Hepatic stellate cell (primary cell): ENCODE measurements at places on chromosomes 12 and 14.

- no peak for DNase-seq
Observed at GRCh38 chr12:10341892-10342509, 34.3 kb downstream of the KLRD1 start.

GRCh38 chr12:68121143-68121542 is 38.4 kb downstream of the IFNG start:
- DNase-seq = no peak

DNA sequence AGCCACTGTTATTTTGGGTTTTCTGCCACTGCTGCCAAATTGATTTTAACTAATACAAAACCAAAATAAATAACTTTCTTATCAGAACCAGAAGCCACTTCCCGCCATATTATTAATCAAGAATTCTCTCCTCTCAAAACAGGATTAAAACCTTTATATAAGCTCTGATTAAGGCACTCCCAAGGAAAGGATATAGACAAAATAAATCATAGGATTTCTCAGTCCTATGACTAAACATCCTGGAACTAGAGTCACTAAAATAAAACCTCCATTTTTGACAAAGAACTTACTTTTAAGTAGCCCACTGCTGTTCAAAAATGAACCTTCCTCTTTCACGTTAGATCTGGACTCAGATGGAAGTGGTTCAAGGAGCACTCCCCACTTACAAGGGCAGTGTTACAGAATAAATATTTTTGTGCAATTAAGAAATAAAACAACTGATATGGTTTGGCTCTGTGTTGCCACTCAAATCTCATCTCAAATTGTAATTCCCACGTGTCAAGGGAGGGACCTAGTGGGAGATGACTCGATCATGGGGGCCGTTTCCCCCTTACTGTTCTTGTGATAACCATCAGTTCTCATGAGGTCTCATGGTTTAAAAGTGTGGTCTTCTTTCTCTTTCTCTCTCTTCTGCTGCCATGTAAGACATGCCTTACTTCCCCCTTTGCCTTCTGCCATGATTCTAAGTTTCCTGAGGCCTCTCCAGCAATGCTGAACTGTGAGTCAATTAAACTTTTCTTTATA is 26.4 kb downstream of the GXYLT1 start:
- no peak for DNase-seq

GRCh38 chr12:128549601-128550218 is 274.0 kb downstream of the SLC15A4 start:
- no peak for DNase-seq

GRCh38 chr14:95398630-95399547 is 79.2 kb upstream of the CLMN start:
- DNase-seq = no peak

DNA sequence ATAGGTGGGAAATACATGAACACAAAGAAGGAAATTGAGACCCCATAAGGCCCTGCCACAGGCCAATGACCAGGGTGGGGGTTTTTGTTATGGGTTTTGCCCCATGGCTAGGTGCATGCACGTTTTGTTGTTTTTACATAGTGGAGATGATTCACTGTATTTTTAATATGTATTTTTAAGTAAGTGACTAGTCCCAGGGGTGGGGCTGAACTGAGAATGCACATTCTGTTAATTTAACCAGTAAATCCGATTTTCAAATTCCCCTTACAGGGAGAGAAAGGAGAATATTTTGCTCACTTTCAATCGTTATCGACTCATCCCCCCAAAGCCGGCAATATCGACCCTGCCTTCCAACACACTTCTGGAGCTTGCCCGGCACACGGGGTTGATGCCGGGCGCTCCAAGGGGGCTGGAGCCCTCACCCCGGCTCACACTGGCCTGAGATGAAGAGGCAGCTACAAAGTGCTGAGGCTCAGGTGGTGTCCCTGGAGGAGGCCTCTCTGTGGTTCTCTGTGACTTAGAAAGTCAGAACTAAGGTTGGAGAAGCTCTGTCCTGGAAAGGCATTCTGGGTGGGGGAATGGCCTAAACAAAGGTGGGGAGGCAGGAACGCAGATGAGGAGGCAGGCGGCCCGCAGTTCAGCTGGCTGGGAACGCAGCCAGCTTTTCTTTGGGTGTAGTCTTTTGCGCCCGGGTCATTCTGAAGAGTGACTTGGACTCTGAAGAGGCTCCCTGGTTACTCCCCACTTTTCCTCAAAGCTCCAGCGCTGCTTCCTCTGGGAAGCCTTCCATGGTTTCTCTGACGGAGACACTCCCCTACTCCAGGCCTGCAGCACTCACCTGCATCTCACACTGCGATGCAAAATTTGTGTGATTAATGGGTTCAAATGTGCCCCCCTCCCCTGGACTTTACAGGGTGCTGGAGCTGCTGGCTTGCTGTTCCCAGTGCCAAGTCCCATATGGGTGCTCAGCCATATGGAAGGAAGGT is 50.7 kb upstream of the DLK1 start:
- DNase-seq = peak; percentile 42

GRCh38 chr12:5587711-5588121 is 155.8 kb downstream of the NTF3 start:
- DNase-seq = no peak

- DNase-seq = no peak
Observed at GRCh38 chr12:88720785-88721650, 140.7 kb upstream of the KITLG start.

- DNase-seq = no peak
Observed at GRCh38 chr12:4809449-4810218, 89.4 kb downstream of the GALNT8 start.

DNA sequence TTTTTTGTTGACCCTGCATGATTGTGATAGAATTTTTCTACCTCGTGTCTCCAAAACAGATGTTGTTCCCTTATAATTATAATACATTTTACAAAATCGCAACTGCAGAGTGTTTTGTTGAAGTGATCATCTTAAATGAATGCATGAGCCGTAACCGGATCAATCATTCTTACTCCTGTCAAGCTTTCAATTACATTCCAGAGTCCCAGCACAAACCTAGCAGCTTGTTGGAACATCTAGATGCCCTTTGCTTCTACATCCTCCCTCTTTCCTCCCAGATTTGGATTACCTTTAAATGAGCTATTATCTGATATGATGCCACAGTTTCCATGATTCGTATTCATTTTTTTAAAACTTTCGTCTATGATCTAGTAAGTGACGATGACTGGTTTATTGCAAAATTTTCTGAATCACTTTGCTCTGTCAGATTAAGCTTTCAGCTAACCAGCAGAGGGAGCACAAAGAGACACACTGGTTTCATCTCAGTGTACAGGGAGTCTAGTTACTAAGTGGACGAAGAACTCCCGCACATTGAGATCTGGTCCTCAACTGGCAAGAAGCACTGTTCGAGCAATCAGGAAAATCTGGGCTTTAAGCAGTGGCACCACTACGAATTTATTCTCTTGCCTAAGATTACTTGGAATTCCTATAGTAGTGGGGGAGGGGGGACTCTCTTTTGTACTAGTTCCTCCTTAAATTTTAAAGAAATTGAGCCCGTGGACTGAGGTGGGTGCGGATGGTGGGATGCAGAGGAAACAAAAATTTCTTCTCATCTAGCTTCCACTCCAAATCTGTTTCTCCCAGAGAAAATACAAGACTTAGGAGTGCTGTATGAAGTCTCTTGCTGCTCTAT is 40.9 kb downstream of the TSHR start:
- peak; percentile 59 for DNase-seq

GRCh38 chr12:105322070-105322469 is 8.4 kb upstream of the C12orf75 start:
- no peak for DNase-seq

- no peak for DNase-seq
Observed at GRCh38 chr14:76716285-76716684, 45.0 kb upstream of the VASH1 start.

GRCh38 chr12:114032801-114033200 is 66.7 kb upstream of the RBM19 start:
- no peak for DNase-seq

DNA sequence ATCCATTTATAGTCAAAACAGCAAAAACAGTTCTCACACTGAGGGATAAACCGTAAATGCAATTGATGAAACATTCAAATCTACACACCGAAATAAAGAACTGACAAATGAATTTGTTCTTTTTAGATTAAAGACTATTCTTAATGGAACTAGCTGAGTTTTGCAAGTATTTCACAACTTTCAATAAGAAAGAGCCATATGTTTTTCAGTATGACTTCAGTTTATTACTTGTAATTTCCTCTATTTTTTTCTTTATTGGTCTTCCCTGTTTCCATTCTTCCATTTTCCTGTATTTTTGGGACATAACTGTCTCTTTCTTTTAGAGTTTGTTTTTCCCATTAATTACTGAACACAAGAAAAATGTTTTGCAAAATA is 4.3 kb downstream of the BCAT1 start:
- no peak for DNase-seq

GRCh38 chr14:63647696-63648410 is 6.2 kb upstream of the WDR89 start:
- DNase-seq = no peak

- DNase-seq = no peak
Observed at GRCh38 chr12:52832985-52833905, 866 bp downstream of the KRT79 start.

DNA sequence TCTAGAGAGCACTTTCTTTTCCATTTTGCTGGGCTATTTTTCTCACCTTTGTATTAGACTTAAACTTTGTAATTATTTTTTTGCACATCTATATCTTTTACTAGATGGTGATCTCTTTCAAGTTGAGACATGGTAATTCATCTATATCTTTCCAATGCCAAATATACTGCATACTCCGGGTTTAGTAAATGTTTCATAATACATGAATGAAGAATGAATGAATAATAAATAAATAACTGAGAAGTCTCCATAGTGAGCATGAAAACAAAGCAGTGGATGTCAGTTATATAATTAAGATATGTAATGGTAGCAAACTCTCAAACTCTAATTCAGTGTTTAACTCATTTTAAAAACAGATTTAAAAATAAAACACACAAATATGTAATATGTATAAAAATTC is 342.5 kb upstream of the KITLG start:
- peak; percentile 8 for DNase-seq

GRCh38 chr12:98793121-98793520 is 148.0 kb downstream of the APAF1 start:
- no peak for DNase-seq

GRCh38 chr12:110312581-110313360 is 31.7 kb downstream of the ATP2A2 start:
- DNase-seq = peak; percentile 29

GRCh38 chr14:52700701-52701172 is 5.4 kb upstream of the ERO1A start:
- no peak for DNase-seq

GRCh38 chr14:100419856-100420255 is 96.7 kb downstream of the SLC25A47 start:
- DNase-seq = no peak

DNA sequence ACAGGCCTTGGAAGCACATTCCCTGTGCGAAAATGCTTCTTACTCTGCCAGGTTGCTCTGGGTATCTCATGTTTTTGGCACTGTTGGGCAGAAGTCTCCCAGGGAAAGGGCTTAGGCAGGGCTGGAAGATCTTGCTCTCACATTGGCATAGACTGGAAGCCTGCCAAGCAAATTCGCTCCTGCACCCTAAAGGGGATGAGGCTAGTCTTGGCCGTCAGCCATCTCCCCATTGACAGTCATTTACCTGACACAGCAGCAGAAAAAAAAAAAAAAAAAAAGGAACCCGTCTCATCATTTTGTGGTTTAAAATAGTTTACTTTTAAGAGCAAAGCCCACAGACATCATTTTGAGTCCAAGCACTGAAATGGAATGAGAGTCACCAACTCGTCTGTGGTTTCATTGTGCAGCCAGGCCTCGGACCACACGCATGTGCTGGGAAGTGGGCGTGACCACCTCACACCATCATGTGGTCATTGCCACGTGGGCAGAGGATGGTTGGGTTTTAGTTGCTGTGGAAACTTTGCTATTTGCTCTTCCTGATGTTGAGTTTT is 84.8 kb downstream of the NRXN3 start:
- no peak for DNase-seq

- DNase-seq = peak; percentile 29
Observed at GRCh38 chr12:76820888-76821482, 57.1 kb downstream of the ZDHHC17 start.

GRCh38 chr12:26499979-26500640 is 304.7 kb downstream of the SSPN start:
- DNase-seq = no peak

GRCh38 chr14:75069811-75070145 is 337 bp downstream of the ZC2HC1C start:
- DNase-seq = no peak

GRCh38 chr12:627285-627684 is 36.0 kb downstream of the NINJ2 start:
- DNase-seq = no peak

DNA sequence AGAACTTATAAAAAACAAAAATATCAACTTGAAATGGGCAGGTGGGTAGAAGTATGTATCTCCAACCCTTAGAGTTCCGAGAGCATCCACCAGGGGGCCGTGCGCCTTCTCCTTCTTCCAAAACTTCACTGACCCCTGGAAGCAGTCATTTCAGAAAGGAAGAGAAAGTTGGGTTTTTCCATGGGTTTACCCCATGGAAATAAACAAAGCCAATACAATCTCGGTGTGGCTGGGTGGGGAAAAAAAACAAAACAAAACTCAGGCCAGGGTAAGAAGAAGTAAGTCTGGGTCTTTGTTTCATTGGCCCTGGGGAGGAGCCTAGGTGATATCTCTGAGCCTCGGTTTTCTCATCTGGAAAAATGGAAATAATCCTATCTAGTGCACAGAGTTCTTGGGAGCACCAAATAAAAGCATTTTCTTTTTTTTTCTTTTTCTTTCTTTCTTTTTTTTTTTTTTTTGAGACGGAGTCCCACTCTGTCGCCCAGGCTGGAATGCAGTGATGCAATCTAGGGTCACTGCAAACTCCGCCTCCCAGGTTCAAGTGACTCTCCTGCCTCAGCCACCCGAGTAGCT is 33.6 kb upstream of the HNF1A start:
- DNase-seq = peak; percentile 52

DNA sequence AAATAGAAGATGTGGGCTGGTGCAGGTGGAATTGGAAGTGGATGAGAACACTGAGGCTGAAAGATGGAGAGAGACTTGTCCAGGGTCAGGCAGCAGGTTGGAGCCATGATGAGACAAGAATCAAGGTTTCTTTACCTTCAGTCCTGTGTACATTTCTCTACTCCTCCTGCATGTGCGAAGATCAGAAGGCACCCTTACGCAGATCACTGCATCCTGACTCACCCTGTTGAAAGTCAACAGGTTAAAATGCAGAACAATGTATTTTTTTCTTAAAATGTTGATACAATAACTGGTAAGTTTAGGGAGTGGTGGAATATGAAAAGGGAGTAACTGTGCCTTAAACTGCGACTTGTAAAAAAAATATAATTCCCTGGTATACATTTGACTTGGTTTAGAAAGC is 47.8 kb downstream of the TESPA1 start:
- DNase-seq = no peak
